ENCODE measurements at places on chromosomes 2 and 18.

GRCh38 chr2:154400563-154401290, 297.8 kb upstream of the KCNJ3 start:
- peak; percentile 14 for DNase-seq

- DNase-seq = no peak
Observed at GRCh38 chr18:13730481-13730880, 4.0 kb downstream of the RNMT start.

GRCh38 chr2:55869637-55870325, 53.8 kb downstream of the EFEMP1 start:
- no peak for DNase-seq

DNA sequence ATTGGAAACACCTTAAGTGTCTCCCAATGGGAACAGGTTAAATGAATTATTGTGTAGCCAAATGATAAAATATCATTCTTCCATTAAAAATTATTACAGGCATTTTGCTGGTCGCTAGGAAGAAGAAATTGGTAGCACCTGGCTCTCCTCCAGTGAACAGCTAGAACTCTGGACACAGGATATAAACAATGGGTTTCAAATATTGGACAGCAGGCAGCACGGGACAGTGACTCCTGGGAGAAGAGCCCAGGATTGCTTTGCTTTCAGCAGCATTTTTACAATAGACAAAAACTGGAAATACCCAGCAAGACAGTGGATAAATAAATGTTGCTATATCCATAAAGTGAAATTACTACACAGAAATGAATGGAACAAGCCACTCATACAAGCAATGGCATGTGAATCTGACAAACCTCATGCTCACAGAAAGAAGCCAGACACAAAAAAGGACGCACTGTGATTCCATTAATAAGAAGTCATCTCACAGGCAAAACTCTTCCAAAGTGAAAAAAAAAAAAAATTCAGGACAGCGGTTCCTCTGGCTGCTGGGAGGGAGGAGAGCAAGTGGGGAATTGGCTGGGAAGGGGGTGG, 50.5 kb downstream of the LAMA1 start:
- DNase-seq = no peak

- peak; percentile 82 for DNase-seq
Observed at GRCh38 chr18:51330148-51330547, 132.7 kb upstream of the MEX3C start.

GRCh38 chr2:238493880-238494572, 67.3 kb downstream of the ASB1 start:
- no peak for DNase-seq

- no peak for DNase-seq
Observed at GRCh38 chr2:62036761-62037250, 131.3 kb downstream of the COMMD1 start.

- DNase-seq = peak; percentile 73
Observed at GRCh38 chr2:225889452-225889851, 489.9 kb downstream of the NYAP2 start.

DNA sequence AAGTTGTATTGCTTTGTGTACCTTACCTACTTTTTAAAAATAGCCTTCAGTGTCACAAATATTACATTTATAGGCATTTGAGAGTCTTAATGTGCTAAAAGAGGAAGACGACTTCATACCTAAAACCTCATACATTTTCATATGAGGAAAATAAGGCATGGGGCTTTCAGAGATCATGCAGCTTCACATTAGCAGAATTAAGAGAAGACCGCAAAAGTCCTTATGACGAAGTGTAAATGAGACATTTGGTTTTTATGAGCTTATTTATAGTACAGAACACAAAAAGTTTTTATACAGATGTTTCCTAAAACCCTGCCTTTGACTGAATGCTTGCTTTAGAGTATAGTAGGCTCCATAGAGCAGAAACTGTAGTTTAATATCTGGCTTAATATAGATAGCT, 10.1 kb upstream of the CCDC138 start:
- DNase-seq = no peak

GRCh38 chr2:45154606-45155155, 145.4 kb upstream of the SIX2 start:
- no peak for DNase-seq

DNA sequence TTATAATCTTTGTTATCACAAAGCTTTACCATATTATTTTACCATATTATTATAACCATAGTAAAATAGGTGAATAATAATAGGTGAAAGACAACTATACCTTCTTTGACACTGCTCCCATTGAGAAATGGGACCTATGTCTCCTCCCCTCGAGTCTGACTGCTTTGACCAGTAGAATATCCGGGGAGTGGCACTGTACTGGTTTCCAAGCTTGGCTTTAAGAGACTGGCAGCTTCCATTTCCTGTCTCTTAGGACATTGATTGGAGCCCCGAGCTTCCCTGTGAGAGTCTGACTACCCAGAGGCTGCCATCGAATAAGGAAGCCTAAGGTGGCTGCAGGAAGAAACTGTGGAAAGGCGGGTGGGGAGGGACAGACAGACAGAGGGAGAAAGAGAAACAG, 40.1 kb upstream of the PLEKHM3 start:
- no peak for DNase-seq

DNA sequence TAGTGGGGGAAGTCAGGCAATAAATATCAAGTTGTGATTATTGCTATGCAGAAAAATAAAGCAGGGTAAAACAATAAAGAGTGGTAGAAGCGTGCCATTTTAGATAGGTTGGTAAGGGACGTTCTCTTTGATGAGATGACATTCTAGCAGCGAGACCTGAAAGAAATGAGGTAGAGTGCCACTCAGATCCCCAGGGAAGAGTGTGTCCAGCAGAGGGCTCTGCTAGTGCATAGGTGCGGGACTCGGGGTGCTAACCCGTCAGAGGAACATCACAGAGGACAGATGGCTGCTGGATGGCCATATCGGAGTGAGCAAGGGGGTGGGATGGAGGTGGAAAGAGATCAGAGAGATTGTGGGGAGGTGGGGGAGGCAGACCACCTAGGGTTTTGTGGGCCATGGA, 16.3 kb upstream of the GTF2A1L start:
- DNase-seq = no peak

DNA sequence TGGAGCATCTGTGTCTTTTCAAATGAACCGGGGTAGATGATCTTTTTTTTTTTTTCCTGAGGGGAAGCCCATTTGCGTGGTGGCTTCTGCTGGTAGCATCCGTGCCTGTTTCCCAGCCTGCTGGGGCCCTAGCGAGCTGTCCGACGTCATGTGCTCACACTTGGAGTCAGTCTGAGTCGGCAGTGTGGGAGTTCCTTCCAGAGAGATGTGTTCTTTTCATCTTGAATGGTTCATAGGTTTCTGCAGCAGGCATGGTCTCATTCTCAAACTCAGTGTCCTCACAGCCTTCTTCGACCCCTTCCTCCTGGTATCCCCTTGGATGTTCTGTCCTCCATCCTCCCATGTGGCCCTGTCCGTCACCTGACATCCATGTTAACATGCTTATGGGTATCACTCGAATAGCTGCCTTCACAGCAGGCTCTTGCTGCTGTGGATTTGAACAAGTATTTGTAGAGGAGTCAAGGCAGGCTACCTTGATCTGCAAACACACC, 51.0 kb downstream of the LDLRAD4 start:
- DNase-seq = no peak

DNA sequence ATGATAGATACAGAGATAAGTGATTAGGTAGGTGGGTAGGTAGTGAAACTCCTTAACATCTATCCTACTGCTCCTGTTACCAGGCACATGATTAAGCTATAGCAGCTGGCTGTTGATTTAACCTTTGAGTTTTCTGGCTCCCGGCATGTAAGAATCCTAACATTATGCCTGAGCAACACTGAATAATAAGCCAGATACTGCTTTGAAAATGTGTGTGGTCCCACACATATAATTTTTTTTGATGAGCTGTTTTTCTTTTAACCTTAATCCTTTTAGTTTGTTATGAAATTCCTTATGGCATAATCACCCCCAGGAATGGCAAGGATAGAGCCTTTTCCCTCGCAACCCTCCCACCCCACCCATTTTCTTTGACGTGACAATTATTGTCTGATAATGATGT, 104.2 kb upstream of the NEUROD1 start:
- DNase-seq = peak; percentile 22

DNA sequence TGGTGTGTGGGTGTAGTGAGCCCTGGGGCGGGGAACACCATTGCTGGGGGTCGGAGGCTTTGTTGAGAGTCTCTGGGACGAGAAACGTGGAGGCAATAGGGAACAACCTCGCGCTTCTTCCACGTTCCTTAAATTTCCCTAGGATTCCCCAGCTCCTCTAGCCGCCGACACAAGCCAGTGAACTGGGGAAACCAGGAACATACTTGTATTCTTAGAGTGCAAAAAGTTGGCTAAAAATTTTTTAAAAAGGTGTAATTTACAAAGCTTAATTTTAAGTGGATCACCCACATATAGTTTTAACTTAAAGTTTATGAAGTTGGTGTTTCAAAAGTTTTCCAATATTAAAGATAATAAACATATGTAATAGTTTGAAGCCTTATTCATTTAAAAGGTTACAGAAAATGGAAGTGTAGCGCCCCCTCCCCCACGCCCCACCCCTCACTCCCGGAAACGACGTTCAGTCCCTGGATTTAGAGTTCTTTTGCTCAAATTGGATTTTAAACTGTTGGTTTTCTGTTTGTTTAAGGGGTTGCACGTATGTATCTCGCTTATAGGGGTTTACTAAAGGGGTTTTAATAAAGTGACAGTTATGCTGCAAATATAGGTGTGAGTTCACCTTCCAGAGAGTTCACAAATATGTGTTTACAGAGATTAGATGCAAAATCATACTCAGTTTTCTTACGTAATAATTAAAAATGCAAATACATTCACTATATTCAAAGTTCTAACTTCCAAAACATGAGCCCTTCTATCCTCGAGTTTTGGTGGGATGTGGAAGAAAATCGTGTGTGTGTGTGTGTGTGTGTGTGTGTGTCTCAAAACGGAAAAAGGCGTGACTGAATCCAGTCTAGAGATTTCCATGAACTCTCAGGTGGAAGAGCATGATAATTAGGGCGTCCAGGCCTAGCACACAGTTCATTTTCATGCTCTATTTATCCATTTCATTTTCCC, 872 bp downstream of the DSG2 start:
- peak; percentile 5 for DNase-seq

DNA sequence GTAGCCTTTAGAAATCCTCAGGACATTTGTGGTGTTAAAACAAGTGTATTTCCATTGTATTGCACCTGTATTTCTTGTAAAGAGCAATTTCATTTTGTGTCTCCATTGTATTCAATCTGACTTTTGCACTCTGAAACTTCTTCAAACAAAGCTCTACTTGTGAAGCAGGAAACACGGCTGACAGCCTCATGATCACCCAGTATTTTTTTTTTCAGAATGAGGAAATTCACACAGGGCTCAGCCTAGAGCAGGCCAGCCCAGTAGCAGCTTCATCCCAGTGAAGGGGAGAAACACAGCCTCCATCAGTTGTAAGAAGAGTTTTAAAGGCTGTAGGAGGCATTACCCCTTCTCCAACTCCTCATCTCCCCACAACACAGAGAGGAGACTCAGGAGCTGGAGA, 175.9 kb upstream of the KLHL29 start:
- DNase-seq = no peak

DNA sequence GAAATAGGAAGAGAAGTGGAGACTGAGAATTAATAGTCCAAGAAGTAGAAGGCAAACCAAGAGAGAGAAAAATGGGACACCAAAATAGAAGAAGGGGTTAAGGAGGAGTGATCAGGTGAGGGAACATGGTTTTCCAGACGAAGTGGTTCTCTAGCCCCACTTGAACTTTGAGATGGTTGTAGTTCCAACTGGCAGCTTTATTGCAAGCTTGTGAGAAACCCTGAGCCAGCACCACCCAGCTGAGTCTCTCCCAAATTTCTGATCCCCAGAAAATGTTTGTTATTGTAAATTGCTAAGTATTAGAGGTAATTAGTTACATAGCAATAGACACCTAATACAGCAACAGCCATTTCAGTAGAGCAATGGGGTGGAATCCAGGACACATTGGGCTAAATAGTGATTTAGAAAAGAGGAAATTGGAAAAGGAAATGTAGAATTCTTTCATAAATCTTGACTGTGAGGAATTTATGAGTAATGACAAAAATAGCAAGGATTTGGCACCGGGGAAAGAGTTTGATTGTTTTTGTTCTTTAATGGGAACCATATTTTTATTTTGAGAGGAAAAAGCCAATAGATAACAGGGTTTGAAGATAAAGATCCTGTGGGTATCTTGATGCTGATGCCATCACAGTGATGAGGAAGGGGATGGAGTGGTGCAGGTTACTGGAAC, 62.1 kb upstream of the XDH start:
- no peak for DNase-seq

- DNase-seq = peak; percentile 24
Observed at GRCh38 chr2:161754379-161754778, 130.2 kb downstream of the SLC4A10 start.
